ENCODE measurements at places on chromosomes 7 and 10.
A peak's percentile ranks its signal among the peaks of the same experiment; 100 is the strongest.

GRCh38 chr10:81600185-81600584, 274.8 kb upstream of the NRG3 start:
- DNase-seq, result no peak

DNA sequence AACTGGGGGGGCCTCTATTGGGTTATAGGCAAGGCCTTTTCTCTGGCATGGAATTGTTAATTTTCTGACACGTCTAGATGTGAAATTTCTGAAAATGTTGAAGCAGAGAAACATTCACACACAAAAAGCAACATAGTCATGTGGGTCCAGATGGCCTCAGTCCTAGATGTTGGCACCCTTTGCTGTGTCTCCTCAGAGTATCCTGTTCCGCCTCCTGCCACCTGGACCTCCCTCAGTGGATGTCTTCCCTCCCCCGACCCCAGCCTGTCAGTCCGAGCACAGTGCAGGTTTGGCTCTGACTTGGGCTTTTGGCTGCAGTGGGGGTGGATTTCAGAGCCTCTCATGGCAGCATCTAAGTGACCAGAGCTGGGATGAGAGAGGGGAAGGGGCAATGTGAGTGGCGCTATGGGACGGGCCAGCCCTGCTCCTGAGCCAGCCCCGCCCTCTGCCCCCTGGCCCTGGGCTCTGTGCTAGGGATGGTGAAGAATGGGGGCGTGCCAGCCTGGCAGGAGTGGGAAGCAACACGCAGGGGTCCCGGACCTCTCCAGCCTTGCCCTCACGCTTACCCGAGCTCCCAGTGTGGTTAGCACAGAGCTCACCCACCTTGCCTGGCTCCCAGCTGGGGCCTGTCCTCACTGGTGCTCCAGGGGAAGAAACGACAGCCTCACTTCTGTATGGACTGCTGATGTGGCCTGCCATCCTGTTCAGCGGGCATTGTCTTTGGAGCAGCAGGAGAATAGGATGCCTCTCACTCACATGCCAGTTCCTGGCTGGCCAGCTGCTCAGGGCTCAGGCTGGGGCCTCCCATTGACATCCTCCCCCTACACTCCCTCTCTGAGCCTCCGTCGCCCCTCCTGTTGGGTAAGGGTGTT, 6.2 kb downstream of the ATP6V0E2 start:
- no peak for DNase-seq

DNA sequence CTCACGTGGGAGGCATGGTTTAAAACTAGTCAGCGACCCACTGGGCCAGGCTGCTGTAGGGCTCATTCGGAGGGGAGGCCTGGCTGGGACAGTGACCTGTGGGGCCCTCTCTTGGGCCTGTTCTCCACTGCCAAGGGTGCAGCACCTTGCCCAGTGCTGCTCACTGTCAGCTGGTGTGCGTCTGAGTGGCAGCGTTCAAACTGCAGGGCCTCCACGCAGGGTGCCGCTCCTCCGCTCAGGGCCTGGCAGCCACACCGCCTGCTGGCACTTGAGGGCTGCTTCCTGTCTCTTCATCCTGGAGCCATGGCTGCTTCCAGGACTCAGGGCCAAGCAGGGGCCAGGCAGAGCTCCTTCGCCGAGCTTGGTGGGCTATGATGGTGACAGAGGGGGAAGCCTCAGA, 18.3 kb downstream of the ADAMTS14 start:
- no peak for DNase-seq

GRCh38 chr7:90846192-90846591, 250.1 kb downstream of the CDK14 start:
- no peak for DNase-seq

GRCh38 chr10:47030191-47030703, 119.0 kb downstream of the PTPN20 start:
- no peak for DNase-seq

- no peak for DNase-seq
Measured at GRCh38 chr7:1059200-1060091, 15.1 kb downstream of the GPR146 start.

DNA sequence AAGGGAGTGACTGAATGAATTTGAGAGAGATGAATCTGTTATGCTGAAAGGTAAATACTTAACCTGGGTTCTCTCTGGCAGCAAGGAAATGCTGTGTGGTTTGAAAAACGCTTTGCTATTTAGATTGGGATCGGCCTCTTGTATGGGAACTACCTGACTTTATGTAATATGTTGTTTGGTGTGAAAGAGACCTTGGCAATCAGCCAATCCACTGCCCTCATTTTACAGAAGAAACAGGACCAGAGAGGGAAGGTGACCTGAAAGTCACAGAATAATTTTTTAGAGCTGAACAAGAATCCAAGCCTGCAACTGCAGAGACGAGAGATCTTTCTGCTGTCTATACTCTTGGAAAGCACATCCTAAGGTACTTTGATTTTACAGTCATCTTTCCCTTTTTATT, 1.0 kb downstream of the BUD31 start:
- DNase-seq, result no peak

- no peak for DNase-seq
Measured at GRCh38 chr7:151307536-151307935, 34.1 kb upstream of the NUB1 start.

DNA sequence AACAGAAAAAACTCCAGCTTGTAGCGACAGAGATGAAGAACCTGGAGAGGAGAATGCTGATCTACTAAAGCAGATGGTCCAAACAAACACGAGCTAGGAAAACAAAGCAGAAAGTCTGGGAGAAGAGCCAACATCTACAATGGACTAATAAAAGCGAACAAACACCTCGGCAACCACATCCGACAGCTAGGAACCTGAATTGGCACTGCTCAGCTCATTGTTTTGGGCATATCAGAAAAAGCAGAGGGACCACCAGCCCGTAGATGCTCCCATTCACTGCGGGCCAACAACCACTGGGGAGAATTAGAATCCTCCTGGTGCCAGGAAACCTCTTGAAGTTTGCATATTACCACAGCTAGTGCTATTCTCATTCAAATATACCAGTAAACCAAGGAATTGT, 204.7 kb downstream of the NXPH1 start:
- no peak for DNase-seq

DNA sequence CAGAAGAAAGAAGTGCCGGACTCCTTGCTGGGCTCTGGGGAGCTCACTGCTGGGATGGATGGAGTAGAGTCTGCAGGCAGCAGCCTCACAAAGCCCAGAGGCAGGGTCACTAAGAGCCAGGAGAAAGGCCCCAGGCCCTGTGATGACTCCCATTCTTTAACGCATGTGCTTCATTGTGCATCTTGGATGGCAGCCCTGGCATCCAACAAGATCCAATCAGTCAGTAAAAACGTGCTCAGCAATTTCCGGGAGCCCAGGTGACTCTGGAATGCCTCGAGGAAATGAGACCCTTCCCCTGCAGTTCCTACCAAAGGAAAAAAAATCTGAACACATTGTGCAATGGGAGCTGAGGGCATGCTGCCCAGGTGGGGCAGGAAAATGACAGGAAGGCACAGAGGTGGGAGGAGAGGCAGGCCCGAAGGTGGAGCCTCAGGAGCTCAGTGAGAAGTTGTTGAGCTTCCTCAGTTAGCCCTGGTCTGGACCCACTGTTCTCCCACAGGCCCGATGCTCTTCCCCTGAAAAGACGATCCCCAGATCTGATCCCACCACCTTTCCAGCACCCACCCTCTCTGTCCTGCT, 60.7 kb upstream of the TMEM72 start:
- DNase-seq, result no peak

DNA sequence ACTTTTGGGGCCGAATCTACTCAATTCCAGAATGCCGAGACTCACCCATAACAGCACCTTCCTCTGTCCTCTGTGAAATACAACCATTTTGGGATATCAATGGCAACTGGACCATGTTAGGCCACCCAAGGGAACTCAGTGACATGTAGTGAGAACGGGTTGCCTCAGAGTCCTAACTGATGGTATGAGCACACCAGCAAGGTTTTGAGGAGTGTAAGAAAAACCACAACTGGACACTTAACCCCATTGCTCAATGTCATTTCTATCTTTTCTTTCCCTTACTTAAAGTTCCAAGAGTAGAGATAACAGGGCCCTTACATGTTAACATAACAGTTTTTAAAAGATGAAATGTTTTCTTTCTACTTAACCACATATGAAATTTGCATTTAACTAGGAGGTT, 67.1 kb downstream of the TNS3 start:
- no peak for DNase-seq

DNA sequence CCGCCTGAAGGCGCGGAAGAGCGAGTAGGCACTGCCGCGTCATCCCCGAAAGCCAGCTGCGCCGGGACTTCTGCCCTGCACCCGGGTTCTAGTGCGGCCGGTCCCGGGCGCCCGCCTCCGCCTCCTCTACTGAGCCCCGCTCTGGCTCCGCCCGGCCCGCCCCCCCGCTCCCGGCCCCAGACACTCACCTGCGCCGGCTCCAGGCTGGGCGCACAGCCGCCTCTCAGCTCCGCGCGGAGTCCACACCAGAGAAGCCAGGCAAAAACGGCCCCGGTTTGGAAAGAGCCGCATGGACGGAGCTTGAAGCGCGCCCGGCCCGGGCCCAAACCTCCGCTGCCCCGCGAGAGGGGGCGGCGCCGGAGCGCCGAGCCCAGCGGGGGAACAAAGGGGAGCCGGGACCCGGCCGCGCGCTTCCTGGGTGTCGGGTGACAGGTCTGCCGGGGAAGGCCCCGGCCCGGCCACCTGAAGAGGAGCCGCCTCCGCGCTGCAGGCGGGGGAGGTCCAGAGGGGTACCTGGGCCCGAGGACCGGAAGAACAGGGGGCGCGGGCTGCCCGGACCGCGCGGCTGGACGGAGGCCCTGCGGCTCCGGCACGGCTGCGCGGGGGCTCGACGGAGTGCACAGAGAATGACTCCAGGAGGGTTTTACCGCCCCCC, 168.2 kb downstream of the NRF1 start:
- peak; percentile 88 for DNase-seq

GRCh38 chr10:63770523-63770922, 249.3 kb downstream of the REEP3 start:
- peak; percentile 19 for DNase-seq

GRCh38 chr7:101399759-101400158, 37.1 kb downstream of the COL26A1 start:
- no peak for DNase-seq

GRCh38 chr10:61397175-61397986, 55.8 kb downstream of the TMEM26 start:
- no peak for DNase-seq

GRCh38 chr10:67790534-67791408, 47.2 kb downstream of the DNAJC12 start:
- DNase-seq, result peak; percentile 39

- peak; percentile 86 for DNase-seq
Measured at GRCh38 chr10:3107426-3107961, 40.1 kb downstream of the PFKP start.

- DNase-seq, result no peak
Measured at GRCh38 chr10:59361663-59362143, 646 bp downstream of the FAM13C start.

GRCh38 chr7:26646336-26647048, 217.9 kb downstream of the SKAP2 start:
- no peak for DNase-seq

GRCh38 chr7:82865856-82866255, 296.8 kb downstream of the PCLO start:
- DNase-seq, result no peak

- DNase-seq, result no peak
Measured at GRCh38 chr10:127506094-127506493, 43.0 kb upstream of the NPS start.

Data from Calu3 (cell line).